ENCODE measurements at places on chromosomes 2 and 18.

DNA sequence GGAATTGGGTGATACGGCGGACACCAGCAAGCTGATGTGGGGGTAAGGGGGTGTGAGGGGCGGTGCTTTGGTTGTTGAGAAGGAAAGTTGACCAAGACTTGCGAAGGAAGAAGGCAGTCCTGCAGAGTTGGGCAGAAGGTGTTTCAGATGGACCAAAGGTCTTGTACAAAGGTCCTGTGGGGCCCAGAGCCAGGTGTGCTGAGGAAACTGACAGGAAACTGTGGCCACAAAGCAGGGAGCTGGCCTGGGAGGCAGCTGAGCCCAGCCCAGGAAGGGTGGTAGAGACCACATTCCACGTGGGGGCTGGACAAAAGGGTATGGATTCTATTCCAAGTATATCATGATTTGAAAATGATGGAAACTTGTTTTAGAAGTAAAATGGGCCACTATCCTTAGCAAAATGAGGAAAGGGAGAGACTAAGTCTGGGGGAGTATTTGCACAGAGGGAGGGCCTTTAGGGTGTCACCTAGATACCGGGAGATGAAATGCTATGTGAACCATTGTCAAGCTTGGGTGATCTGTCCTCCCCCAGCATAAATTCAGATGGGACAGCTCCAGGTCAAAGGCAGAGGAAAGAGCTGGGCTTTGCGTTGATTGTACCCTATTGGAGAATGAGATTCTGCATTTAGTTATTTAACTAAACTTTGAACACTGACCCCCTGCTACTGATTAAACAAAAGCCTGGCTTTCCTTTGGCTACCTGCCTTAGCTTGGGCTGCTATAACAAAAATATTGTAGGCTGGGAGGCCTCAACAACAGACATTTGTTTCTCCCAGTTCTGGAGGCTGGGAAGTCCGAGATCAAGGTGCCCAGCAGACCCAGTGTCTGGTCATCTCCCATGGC, 4.3 kb upstream of the EDAR start:
- no peak for DNase-seq

- no peak for DNase-seq
These were observed 109.4 kb downstream of the KCTD1 start for GRCh38 chr18:26438980-26439379.

DNA sequence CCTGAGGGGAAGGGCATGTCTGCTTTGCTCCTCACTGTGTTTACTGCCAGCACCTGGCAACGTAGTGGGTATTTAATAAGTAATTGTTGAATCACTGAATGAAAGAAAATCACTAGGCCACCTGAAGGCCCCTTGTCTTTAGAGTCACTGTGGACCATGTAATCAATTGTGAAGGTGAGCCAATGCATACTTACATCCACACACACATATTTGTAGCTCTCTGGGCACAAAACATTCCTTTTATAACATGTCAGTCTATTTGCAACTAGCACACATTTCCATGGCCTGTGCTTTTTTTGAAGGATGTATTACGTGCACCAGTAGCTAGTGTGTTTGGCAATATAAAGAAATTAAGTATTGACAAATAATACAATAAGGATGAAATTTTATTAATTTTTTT, 11.2 kb downstream of the ATP8B1 start:
- DNase-seq = no peak

GRCh38 chr18:8952769-8953760, 149.4 kb upstream of the NDUFV2 start:
- DNase-seq = no peak
